Activated CD4-positive, alpha-beta T cell treated with anti-CD3 and anti-CD28 coated beads, Interleukin-2, amount 10 ng/mL, durations not matched to agents 7 days and 5 days (primary cell): ENCODE measurements at places on chromosomes 2 and 18.

GRCh38 chr2:109264595-109265328 is 135.8 kb downstream of the SH3RF3 start:
- DNase-seq = no peak

DNA sequence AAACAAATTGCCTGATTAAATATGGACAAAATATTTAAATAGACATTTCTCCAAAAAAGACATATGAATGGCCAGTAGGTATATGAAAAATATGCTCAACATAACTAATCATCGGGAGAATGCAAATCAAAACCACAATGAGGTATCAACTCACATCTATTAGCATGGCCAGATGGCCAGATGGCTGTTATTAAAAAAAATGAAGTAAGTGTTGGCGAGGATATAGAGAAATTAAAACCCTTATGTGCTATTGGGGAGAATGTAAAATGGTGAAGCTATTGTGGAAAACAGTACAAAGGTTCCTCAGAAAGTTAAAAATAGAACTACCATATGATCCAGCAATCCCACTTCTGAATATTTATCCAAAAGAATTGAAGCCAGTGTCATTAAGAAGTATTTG is 272.3 kb upstream of the ZNF804A start:
- no peak for DNase-seq

- DNase-seq = no peak
Observed at GRCh38 chr2:127320586-127321275, 26.8 kb upstream of the ERCC3 start.

DNA sequence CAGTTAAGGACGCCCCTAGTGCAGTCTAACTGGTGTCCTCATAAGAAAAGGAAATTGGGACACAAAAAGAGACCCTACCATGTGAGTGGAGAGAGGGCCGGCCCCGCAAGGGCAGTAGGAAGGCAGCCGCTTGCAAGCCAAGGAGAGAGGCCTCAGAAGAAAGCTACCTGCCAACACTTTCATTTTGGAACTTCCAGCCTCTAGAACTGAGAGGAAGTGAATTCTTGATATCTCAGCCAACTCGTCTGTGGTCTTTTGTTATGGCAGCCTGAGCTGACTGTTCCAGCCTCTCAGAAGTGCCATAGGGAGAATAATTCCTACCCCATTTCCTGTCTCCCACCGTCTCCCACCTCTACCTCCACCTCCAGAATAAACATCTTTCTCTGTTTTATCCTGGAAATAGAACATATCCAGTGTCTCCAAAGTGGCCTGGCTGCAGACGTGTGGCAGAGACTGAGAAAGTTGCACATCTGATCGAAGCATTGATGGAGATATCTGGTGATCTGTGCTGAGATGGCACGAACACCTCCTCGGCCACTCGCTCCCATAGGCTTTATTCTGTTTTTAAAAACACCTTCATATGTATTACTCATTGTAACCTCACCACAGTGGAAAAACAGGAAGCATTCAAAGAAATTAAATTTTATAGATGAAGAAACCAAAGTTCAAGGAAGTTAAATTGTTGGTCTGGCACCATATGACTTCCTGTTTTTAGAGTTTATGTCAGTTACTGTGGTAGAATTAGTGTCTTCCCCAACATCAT is 39.5 kb upstream of the MARCO start:
- DNase-seq = no peak

GRCh38 chr2:189222468-189223105 is 43.0 kb upstream of the COL5A2 start:
- no peak for DNase-seq

DNA sequence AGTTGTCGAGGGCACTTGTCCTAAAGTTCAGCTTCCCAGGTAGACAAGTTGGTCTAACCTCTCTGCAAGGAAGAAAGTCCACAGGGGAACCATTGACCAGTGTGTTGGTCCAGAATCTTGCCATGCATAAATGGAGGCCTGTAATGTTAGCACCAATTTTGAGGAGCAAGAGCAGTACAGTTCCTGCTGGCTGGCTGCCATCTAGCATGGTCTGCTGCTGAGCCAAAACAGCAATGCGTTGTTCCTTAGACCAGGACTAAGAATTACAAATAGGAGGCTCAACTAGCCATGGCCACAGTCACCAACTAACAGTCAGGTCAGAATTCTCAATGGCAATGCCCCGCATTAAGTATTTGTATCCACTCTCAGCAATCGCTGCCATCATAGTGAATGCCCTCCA is 72.8 kb upstream of the WIPF1 start:
- DNase-seq = no peak
